ENCODE measurements at places on chromosomes 3 and 15.

GRCh38 chr15:89587955-89588354, 12.7 kb downstream of the TICRR start:
- H3K4me3 ChIP-seq = no peak overlapping the region
- peaks cover 4% of the 10 kb centered on the region for H3K4me1 ChIP-seq
- H3K27me3 ChIP-seq = no peaks in the 10 kb centered on the region
- H3K36me3 ChIP-seq = peaks cover 1% of the 10 kb centered on the region

DNA sequence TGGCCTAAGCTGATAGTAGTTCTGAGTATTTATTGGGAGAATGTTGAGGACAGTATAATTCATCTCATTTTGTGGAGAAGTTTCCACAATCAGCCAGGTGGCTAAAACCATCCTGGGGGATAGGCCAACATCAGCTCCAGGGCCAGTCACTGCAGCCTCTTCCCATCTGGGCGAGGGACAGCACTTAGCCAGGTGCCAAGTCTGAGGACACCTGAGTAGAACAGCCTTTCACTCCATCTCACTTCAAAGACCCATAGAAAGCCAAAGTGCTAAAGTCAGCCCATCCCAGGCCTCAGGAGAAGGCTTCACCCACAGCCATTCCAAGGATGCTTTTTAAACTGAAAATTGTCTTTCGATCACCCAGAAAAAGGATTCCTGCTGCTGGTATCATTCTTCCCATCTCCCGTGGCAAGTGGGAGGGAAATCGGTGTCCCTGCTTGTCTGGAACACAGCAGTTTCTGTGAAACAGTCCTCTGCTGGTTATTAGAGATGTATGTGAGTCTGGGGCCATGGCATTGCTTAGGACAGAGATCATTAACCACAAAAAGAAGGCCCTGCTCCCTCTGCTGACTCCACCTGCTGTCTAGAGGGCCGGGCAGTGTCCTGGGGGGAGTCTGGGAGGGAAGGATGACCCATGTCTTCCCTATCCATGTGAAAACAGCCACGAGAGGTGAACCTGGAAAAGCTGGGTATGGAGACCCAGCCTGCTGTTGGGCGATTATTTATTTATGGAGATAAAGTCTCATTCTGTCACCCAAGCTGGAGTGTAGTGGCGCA, 9.6 kb downstream of the CALML4 start:
- no peaks in the 10 kb centered on the region for H3K27me3 ChIP-seq
- H3K36me3 ChIP-seq = peaks cover 27% of the 10 kb centered on the region
- DNase-seq = no peak
- peak overlapping the region; percentile 15 for H3K27ac ChIP-seq

DNA sequence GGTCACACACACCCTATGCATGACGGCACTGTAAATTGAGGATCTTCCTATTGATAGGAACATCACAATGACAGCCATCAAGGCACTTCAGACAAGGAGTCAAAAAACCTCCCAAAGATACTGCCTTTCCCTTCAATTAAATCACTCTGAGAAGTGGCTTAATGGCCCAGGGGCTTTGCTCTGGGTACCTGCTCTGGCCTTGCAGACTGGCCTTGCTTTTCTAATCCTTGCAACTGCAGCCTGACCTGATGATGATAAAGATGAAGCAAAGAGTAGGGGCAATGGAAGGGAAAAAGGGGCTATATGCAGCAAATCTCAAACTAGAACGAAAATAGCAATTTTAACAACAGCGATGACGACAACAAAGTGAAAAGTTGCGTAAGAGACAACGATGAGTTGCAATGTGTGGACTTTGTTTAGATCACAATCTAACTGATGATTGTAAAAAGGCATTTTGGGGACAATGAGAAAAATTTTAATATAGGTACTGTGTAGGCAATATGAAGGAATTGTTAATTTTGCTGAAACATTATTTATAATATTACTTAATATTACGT, 14.6 kb downstream of the ADAMTS9 start:
- H3K4me1 ChIP-seq = peaks cover 13% of the 10 kb centered on the region
- no peaks in the 10 kb centered on the region for H3K36me3 ChIP-seq
- H3K27me3 ChIP-seq = no peaks in the 10 kb centered on the region
- no peak overlapping the region for H3K4me3 ChIP-seq

DNA sequence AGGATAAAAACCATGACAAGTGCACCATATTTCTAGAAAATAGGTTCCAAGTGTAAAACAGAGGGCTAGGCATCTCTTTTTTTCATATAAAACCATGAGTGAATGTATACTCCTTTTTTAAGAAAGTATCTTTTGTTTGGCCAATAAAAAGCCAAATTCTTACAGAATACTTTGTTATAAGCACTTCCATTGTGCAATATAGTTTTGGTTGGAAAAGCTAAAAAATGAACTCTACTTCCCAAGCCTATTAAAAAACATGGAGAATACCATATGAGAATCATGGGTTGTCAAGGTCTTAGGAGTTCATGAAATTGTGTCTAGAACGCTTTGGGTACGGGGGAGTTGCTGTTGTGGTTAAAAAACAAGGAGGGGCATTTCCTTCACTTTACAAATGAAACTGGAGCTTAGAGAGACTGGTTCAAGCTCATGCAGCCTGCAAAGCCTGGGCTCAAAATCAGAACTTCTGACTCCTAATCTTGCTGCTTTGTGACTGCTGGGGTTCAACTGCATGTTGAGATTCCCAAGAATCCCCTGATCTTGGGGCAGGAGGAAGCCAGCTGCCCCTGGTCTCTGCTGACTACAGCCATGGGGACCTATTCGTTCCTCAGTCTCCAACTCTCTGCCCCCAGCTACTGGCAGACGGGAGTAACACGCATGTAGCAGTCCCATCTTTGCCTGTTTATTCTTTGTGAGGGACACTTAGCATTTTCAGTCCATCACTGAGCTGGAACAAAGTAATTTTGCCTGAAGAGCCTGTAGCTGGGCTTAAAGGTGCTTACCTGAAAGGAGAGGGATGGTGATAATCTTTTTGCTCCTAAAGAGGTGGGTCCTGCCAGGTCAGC, 229.1 kb downstream of the CHST2 start:
- H3K27me3 ChIP-seq = no peaks in the 10 kb centered on the region
- no peak for DNase-seq
- no peaks in the 10 kb centered on the region for H3K4me1 ChIP-seq
- H3K4me3 ChIP-seq = no peak overlapping the region
- peaks cover 2% of the 10 kb centered on the region for H3K36me3 ChIP-seq

- H3K36me3 ChIP-seq = no peaks in the 10 kb centered on the region
- DNase-seq = no peak
- H3K4me3 ChIP-seq = no peak overlapping the region
- no peak overlapping the region for H3K27ac ChIP-seq
Measured at GRCh38 chr3:19541284-19541683, 392.7 kb downstream of the EFHB start.

DNA sequence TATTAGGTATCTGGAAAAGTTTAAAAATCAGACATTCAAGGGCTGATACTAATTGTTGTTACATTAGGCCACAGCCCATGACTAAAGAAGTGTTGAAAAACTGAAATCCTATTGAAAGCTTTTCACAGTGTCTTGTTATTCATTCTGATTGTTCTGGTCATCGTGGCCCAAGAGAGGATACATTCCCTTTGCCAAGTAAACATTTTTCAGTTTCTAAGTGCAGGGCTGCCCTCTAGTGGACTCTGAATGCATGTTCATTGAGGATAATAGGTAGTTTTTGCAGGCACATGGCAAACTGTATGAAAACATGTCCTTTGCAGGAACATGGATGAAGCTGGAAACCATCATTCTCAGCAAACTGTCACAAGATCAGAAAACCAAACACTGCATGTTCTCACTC, 181.1 kb downstream of the MYRIP start:
- peaks cover 3% of the 10 kb centered on the region for H3K36me3 ChIP-seq
- H3K4me3 ChIP-seq = no peak overlapping the region
- H3K4me1 ChIP-seq = no peaks in the 10 kb centered on the region
- no peaks in the 10 kb centered on the region for H3K27me3 ChIP-seq
- no peak for DNase-seq

DNA sequence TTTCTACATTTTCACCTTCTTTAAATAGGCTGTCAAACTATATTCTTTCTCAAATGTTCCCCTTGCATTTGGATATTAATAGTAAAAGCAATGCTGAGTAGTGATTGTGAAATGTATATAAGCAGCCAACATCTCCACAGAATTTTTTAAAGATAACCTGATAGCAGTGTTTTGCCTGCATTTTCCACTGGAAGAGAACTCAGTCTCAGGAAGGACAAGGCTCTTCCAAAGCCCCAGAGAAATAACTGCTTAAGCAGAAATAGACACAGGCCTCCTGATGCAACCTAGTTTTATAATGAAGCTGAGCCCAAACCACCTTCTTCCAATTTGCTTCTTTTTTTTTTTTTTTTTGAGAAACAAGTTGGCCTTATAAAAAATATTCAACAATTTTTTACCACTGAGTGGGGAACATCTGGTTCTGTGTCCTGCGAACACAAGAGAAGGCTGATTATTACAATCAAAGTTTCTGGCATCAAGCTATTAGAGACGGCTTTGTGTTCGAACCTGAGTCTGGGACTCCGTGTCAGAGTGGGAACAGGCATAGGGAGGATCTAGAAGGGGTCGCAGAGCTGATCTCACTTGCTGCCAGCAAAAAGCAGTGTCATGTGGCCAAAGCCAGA, 332.5 kb upstream of the TBL1XR1 start:
- H3K4me3 ChIP-seq = no peak overlapping the region
- no peak for DNase-seq
- no peaks in the 10 kb centered on the region for H3K27me3 ChIP-seq
- peaks cover 51% of the 10 kb centered on the region for H3K4me1 ChIP-seq

DNA sequence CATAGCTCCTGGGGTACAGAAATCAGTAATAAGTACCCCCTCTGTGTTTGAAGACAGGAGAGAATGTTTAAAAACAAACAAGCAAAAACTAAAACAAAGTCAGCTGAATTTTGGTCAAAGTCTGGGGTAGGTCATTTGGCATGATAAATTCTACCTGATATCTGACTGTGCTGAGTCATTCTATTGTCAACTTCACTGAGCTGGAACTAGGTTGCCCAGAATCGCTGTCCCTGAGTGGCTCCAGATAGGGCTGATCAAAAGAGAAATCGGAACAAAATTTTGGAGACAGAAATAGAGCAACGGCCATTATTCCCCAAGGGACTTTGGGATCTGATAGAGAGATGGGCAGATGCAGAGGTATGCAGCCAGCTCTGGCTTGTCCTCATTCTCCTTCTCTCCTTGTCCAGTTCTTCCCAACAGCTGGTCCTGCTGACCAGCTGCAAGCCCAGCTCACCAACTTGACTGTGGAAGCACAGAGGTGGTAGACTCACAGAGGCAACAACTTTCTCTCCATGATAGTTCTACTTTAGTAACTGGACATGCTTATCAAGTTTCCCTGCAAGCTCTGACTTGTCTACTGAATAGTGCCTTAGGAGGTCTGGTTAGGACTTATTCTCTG, 57.3 kb upstream of the MYRIP start:
- no peak overlapping the region for H3K4me3 ChIP-seq
- no peak overlapping the region for H3K27ac ChIP-seq
- no peaks in the 10 kb centered on the region for H3K4me1 ChIP-seq
- no peaks in the 10 kb centered on the region for H3K36me3 ChIP-seq
- H3K27me3 ChIP-seq = no peaks in the 10 kb centered on the region

GRCh38 chr15:31080591-31081014, 20.9 kb downstream of the TRPM1 start:
- DNase-seq = no peak
- peaks cover 3% of the 10 kb centered on the region for H3K27me3 ChIP-seq

- DNase-seq = no peak
- H3K27ac ChIP-seq = no peak overlapping the region
- peaks cover 2% of the 10 kb centered on the region for H3K27me3 ChIP-seq
- no peak overlapping the region for H3K4me3 ChIP-seq
Measured at GRCh38 chr15:97459771-97460170, 500.7 kb upstream of the ARRDC4 start.

DNA sequence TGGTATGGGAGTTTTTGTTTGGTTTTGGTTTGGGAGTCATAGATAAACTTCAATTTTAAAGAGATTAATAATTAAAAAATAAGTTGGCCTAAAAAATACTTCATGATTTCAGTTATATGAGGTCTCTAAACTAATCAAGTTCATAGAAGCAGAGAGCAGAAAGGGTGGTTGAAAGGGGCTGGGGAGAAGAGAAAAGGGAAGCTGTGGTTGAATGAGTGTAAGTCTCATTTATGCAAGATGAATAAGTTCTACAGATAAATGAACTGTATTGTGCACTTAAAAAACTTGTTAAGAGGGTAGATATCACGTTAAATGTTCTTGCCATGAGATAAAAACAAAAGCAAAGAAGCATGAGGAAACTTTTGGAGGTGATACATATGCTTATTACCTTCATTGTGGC, 188.7 kb downstream of the NSUN3 start:
- no peaks in the 10 kb centered on the region for H3K36me3 ChIP-seq
- H3K4me3 ChIP-seq = no peak overlapping the region
- peaks cover 3% of the 10 kb centered on the region for H3K4me1 ChIP-seq
- DNase-seq = no peak

GRCh38 chr15:25689592-25689991, 173.5 kb downstream of the ATP10A start:
- H3K27me3 ChIP-seq = no peaks in the 10 kb centered on the region
- H3K27ac ChIP-seq = peak overlapping the region; percentile 57
- H3K36me3 ChIP-seq = peaks cover 52% of the 10 kb centered on the region
- peaks cover 55% of the 10 kb centered on the region for H3K4me1 ChIP-seq
- DNase-seq = peak; percentile 83

DNA sequence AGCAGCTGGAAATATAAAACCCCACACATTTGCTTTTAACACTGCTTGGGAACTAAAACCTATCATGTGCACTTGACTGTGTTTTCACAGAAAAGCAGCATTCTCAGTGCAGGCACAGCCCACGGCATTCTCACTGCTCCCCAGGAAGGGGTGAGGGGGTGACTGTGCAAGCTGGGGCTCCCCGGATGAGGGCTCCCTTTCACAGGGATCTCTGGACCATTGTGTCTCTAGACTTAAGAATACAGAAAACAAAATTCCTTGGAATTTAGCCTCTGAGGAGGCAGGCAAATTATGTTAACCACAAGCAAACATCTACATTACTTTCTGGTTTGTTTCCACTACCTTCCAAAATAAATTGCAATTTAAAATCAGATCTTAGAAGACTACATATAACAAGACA, 100.3 kb downstream of the FSIP1 start:
- H3K27me3 ChIP-seq = no peaks in the 10 kb centered on the region
- peak overlapping the region; percentile 84 for H3K27ac ChIP-seq
- no peak overlapping the region for H3K4me3 ChIP-seq
- no peak for DNase-seq
- peaks cover 70% of the 10 kb centered on the region for H3K4me1 ChIP-seq

GRCh38 chr3:42533161-42533897, 30.9 kb downstream of the VIPR1 start:
- DNase-seq = no peak
- no peaks in the 10 kb centered on the region for H3K4me1 ChIP-seq
- no peaks in the 10 kb centered on the region for H3K36me3 ChIP-seq
- no peak overlapping the region for H3K27ac ChIP-seq
- no peak overlapping the region for H3K4me3 ChIP-seq

GRCh38 chr15:27696530-27696929, 402.6 kb downstream of the OCA2 start:
- DNase-seq = no peak
- H3K4me3 ChIP-seq = no peak overlapping the region
- no peaks in the 10 kb centered on the region for H3K4me1 ChIP-seq
- H3K27me3 ChIP-seq = no peaks in the 10 kb centered on the region

- no peaks in the 10 kb centered on the region for H3K27me3 ChIP-seq
- H3K36me3 ChIP-seq = no peaks in the 10 kb centered on the region
- DNase-seq = no peak
- no peaks in the 10 kb centered on the region for H3K4me1 ChIP-seq
- no peak overlapping the region for H3K4me3 ChIP-seq
- no peak overlapping the region for H3K27ac ChIP-seq
Measured at GRCh38 chr3:168531116-168531515, 435.4 kb upstream of the GOLIM4 start.

- DNase-seq = no peak
- no peak overlapping the region for H3K27ac ChIP-seq
- H3K27me3 ChIP-seq = no peaks in the 10 kb centered on the region
- no peak overlapping the region for H3K4me3 ChIP-seq
- H3K4me1 ChIP-seq = peaks cover 37% of the 10 kb centered on the region
Measured at GRCh38 chr15:85582131-85583079, 202.0 kb downstream of the AKAP13 start.

Data from chondrocyte (in vitro differentiated cells).